ENCODE measurements at places on chromosomes 12 and 14. TPM values are rescaled to one million over a fixed set of nuclear protein-coding genes. Genes with fewer than 3 reads are reported as not detected.

GRCh38 chr12:26431211-26431610 is 235.8 kb downstream of the SSPN start:
- DNase-seq, result no peak

- no peak for DNase-seq
Measured at GRCh38 chr12:31906557-31907301, 52.5 kb upstream of the RESF1 start.

GRCh38 chr12:8466241-8466640 is 10.5 kb downstream of the CLEC6A start:
- no peak for DNase-seq

GRCh38 chr14:91330096-91330696 is 85.7 kb upstream of the GPR68 start:
- DNase-seq, result no peak

DNA sequence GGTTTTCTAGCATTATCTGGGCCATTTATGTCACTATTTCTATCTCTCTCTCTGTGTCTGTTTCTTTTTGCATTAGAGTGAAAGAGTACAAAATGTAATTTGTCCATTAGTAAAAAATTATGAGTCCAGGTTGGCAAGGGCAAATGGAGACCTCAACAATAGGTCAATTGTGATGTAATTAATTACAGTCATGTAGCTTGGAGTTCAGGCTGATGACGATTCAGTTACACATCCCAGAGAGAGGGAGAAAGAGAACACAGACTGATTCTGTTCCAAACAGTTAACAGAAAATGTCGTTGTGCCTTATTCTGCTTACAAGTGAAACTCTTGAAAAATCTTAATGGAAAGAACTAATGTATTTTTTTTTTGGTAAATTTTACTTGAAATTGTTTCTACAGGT is 83.3 kb downstream of the ATXN7L3B start:
- no peak for DNase-seq

Gene NTF3
- 0.42 TPM for total RNA-seq

Gene RAD9B
- total RNA-seq, result 0.49 TPM

Data from lower leg skin (tissue), 4 donors.